ENCODE measurements at places on chromosomes 3 and 15.

DNA sequence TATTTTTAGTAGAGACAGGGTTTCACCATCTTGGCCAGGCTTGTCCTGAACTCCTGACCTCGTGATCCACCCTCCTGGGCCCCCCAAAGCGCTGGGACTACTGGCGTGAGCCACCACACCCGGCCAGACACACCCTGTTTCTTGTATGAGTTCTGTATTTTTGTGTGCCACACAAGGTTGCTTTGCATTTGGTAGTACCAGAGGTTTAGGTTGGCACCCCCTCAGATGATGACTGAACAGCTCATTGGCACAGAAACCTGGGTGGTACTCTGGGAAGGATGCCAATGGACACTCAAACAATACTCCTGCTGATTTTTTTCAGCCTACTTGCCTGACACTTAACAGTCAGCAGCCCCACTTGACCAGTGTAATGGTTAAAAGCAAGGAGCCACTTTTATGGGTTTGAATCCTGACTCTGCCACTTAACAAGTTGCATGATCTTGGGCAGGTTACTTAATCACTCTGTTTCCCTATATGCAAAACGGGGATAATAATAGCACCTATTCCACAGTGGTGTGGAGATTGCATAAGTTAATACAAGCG is 39.2 kb upstream of the BCL2A1 start:
- DNase-seq: no peak

DNA sequence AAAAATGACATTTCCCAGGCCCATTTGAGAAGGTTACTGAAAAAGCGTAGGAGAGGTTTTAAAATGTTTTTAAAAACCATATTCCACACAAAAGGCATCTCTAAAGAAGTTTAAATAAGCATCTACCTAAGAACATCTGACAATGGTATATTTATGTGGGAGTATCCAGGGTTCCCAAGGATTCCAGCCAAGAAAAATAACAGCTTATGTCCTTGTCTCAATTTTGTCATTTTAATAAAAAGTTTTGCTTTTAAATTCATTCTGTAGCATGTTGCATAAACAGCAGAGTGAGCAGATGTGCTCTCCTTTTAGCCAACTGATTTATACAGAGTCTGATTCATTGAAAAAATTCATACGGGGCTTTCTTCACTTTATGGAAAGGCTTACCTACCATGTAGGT is 129.9 kb downstream of the LRRC3B start:
- no peak for DNase-seq

- no peak for DNase-seq
Observed at GRCh38 chr3:78398401-78398800, 1358.5 kb downstream of the ROBO2 start.

DNA sequence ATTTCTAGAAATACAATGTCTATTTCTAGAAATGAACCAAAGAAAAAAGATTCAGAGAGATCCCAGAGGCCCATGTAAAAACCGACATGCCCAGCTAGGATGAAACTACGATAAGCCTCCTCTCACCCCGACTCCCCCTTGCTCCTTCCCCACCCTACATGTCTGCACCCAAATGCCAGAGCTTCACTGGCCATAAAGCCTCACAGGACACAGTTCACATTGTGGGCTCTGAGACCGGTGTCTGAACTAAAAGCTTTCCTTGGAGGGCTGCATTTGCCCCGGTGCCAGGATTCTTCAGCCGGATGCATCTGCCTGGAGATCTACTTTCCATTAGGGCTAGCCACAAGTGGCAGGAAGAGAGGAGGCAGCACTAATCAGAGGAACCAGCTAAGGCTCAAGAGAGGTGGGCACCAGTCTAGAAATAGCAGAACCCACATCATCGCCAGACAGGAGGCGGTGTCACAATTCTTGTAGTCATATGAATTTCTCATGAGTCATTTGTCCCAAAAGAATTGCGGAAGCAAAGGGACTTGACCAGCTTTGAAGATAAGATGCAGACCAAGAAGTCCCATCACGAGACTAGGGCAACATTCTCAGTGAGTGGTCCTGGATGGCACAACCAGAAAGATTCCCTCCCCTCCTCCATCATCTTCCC is 353.6 kb downstream of the NTRK3 start:
- no peak for DNase-seq

DNA sequence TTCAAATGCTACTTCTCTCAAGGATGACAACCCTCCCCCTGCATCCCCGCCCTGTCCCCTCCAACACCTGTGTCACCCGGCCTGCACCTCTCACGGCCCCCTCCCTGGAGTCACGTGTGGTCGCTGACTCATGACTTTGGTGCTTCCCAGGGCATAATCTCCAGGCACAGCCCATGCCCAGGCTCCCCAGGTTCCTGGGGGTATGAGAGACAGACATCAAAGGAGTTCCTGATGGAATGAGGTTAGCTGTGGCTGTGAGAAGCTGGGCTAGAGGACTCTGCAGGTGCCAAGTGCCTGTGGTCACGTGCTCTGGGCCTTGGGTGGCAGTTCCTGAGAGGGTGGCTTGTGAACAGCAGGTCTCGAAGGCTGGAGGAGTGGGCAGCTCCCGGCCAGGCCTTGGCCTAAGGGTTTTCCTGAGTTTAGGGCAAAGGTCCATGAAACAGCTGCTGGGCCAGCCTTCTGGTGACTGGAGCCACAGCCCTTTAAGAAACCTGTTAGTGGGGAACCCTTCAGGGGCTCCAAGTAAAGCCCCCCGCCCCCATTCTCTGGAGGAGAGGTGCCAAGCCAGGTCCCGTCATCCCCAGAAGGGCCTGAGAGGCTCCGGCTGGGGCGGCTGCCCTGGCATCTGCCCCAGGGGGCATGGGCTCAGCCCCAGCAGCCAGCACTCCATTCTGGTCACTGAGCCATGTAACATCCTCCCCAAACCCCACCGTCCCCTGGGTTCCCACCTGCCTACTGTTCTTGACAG is 230.0 kb downstream of the XXYLT1 start:
- DNase-seq: no peak

- no peak for DNase-seq
Observed at GRCh38 chr3:25971736-25972135, 181.8 kb downstream of the OXSM start.

DNA sequence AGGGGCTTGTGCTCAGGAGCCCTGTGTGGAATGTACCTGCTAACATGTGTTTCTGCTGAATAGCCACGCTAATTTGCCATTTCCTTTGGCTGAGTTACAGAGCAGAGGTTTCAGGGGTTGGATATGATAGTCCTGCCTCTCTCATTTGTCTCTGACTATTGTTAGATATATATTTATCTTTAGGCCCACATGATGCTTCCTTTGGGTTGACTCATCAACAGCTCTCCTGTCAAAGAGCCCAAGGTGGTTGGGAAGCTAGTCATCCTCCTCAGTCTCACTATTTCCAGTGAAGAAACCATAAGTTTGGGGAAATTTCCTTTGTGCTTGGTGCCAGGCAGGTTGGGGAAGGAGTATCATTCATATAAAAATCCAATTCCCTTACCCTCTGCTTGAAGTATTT is 1194.6 kb downstream of the ZPLD1 start:
- no peak for DNase-seq

DNA sequence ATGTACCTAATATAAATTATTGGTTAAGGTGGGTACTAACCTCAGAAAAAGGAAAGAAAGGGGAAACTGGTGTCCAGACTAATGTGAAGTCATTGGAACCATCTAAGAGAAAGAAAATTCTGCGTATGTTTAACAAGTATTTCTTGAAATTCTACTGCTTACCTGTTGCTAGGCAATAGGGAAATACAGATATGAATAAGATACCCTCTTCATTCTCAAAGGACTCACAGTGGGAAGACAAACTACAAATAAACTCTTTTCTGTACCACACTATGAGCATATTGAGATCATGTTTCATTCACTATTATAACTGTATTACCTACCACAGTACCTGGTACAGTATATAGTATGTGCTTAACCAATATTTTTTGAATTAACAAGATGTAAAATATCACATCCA is 140.5 kb upstream of the MLF1 start:
- no peak for DNase-seq

- DNase-seq: no peak
Observed at GRCh38 chr15:100129677-100130076, 212.1 kb downstream of the ADAMTS17 start.

- DNase-seq: no peak
Observed at GRCh38 chr3:168974617-168975403, 688.7 kb downstream of the MECOM start.

- no peak for DNase-seq
Observed at GRCh38 chr15:73746883-73747282, 6.3 kb downstream of the INSYN1 start.

- no peak for DNase-seq
Observed at GRCh38 chr3:14472471-14473351, 67.4 kb downstream of the GRIP2 start.
